PC-9 (cell line): ENCODE measurements at places on chromosomes 5 and 9. TPM values are rescaled to one million over a fixed set of nuclear protein-coding genes. Genes with fewer than 3 reads are reported as not detected.

Gene OSTF1
- total RNA-seq, result 42.0 and 58.4 TPM in 2 replicates

Gene LECT2
- not detected in 2 replicates for total RNA-seq

- peak overlapping the region; percentile 46; the same call in 1 of the 2 replicates for H3K4me3 ChIP-seq
- DNase-seq, result peak; percentile 50
- 0 out of 2 replicates have a peak, but pooled peaks cover 5% of the 10 kb centered on the region for H3K27me3 ChIP-seq
- H3K36me3 ChIP-seq, result no peaks in the 10 kb centered on the region
- H3K4me1 ChIP-seq, result 0 out of 2 replicates have a peak, but pooled peaks cover 4% of the 10 kb centered on the region
Measured at GRCh38 chr5:157328277-157328912, 62.5 kb downstream of the CYFIP2 start.

GRCh38 chr9:117247266-117247665 is 167.6 kb downstream of the ASTN2 start:
- DNase-seq, result no peak
- H3K4me1 ChIP-seq, result no peaks in the 10 kb centered on the region
- H3K36me3 ChIP-seq, result no peaks in the 10 kb centered on the region
- H3K27ac ChIP-seq, result no peak overlapping the region

Gene SLC6A7
- total RNA-seq, result 0.25 TPM in 1 of 2 replicates, not detected in the other

- H3K36me3 ChIP-seq, result no peaks in the 10 kb centered on the region
- no peaks in the 10 kb centered on the region for H3K27me3 ChIP-seq
- peaks cover 13% of the 10 kb centered on the region for H3K4me1 ChIP-seq
- no peak for DNase-seq
- H3K27ac ChIP-seq, result no peak overlapping the region
Measured at GRCh38 chr5:149273237-149273636, 1.6 kb downstream of the AFAP1L1 start.

Gene C5orf22
- 35.2 and 46.7 TPM in 2 replicates for total RNA-seq

- H3K4me3 ChIP-seq, result no peak overlapping the region
- no peak overlapping the region for H3K27ac ChIP-seq
- peaks cover 14% of the 10 kb centered on the region; the same call in 1 of the 2 replicates for H3K4me1 ChIP-seq
- DNase-seq, result no peak
- H3K27me3 ChIP-seq, result no peaks in the 10 kb centered on the region
Measured at GRCh38 chr5:133340002-133340755, 272.2 kb downstream of the FSTL4 start.

Gene CNTRL
- 41.6 and 44.9 TPM in 2 replicates for total RNA-seq
